ENCODE measurements at places on chromosomes 2 and 18.

DNA sequence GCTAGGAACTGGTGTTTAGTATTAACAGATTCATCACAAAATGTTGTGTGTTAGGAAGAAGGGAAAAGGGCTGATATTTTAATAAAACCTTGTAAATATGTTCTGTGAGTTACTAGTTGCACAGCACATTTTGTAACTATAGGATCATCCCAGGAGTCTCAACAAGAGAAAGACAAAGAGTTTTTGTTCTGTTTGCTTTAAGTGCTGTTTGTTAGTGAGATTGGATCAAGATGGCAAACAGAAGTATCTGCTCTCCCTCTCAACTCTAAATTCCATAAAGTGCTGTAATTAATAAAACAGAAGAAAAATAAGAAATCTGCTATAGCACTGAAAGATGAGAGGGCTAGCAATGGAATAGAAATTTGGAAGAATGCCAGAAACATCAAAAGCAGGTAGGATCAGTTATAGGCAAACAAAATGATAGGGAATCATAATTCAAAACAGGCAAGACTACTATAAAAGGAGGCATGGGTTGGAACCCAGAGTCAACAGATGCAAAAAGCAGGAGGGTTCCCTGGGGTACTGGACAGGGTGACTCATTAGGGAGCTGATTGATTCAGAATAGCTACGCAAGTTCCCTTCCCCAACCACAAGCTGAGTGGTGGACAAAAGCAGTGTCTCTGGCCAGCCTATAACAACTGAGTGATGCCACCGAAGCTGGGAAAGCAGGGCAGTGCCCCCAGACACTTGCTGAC, 75.8 kb downstream of the DYNC1I2 start:
- no peak for DNase-seq

DNA sequence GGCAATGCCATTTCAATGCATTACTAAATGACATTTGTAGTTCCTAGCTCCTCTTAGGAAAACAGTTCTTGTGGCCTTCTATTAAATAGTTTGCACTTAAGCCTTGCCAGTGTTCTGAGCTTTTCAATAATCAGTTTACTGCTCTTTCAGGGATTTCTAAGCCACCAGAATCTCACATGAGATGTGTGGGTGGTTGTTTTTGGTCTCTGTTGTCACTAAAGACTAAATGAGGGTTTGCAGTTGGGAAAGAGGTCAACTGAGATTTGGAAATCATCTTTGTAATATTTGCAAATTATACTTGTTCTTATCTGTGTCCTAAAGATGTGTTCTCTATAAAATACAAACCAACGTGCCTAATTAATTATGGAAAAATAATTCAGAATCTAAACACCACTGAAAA, 45.3 kb downstream of the HADHB start:
- DNase-seq, result peak; percentile 64

- no peak for DNase-seq
Measured at GRCh38 chr2:216737676-216738075, 42.3 kb upstream of the IGFBP5 start.

DNA sequence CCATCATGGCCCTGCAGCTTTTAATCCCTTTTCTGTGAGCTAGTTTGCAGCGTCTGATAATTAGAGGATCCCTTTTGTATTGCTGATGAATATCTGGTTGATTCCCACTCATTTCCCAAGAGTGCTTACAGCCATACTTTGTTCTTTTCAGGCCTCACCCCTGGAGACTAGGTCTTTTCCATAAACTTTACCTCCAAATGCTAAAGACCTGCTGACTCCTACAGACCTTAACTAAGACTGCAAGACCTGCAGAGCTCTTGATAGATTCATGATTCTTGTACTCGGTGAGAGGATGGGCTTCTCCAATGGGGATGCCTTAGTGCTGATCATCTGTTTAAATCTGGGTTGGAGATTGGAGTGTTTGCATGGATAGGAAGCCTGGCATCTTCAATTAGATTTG, 33.1 kb upstream of the DYNAP start:
- DNase-seq, result no peak

DNA sequence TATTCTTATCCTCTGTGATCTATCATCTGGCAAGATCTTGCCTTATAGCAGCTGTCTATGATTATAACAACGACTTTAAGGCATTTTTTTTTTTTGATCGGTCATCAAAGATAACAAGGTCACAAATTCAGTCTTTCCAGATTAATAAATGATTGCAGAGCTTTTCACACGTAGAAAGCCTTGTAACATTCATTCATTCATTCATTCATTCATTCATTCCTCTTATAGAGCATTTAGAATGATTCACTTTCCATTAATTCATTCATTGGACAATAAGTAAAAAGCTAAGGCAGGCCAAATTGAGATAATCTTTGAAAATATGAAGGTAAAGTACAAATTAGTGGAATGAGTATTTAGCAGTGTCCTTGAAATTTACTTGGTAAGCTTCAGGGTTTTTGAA, 223.7 kb downstream of the NUP35 start:
- no peak for DNase-seq

- no peak for DNase-seq
Measured at GRCh38 chr2:140797718-140798117, 1333.1 kb downstream of the LRP1B start.

GRCh38 chr2:14713248-14713647, 80.7 kb downstream of the LRATD1 start:
- no peak for DNase-seq

DNA sequence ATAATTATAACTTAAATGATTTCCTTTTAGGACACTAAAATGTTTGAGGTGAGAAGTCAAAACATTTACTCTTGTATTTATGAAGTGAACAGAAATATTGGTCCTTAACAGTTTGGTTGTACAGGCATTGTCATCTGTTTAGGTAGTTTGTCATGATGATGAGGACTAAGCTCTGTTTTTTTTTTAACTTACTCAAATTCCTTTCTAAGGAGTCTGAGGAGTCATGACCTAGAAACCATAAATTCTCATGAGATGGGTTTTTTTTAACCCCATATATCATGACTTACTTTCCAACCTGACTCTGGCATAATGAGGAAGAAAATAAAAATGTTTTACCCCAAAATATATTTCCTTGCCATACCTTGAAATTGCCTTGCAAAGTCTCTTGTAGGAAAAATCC, 1176.2 kb downstream of the SUCLG1 start:
- no peak for DNase-seq

DNA sequence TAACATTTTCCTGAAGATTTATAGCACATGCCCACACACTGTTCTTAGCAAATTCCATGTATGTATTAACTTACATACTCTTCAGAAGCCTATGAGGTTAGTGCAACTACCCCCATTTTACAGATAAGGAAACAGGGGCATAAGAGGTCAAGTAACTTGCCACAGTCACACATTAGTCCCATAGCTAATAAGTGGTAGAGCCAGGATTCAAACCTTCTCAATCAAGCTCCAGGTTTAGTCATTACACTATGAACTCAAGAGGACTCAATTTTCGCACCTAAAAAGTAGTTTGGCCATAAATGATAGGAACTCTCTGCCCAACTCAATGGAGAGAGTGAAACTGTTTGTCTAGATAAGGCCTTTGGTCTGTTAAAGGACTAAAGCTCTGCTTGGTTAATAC, 9.7 kb upstream of the RIF1 start:
- no peak for DNase-seq

DNA sequence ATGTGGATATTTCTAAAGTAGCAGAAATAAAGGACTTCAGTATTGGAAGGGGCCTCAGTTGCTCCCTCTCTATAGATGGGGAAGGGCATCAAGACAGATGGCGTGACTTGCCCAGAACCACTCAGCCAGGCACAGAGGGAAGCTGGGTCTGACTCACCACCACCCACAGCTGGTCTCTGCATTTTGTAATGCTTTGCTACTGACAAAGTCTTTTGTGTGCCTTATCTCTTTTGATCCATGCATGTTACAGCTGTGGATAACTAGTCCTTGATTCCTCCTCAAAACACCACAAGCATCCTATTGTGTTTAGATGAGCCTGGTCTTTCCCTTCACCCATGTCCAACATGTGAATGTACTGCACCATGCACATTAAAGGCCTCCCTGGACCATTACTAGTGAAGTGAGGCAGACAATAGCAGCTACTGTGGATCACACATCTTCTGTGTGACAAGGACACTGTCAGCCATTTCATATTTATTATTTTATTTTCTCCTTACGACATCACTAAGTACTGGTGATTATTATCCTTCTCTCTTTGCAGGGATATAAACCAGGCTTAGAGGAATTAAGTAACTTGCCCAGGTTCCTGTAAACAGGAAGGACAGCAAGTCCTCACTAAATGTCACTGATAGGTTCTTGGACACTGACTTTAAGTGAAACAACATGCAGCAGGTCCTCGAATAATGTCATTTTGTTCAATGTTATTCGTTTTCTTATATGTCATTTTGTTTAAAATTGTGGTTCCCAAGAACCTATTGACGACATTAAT, 29.6 kb upstream of the IL37 start:
- DNase-seq, result peak; percentile 93

- no peak for DNase-seq
Measured at GRCh38 chr18:58249712-58250111, 205.7 kb downstream of the NEDD4L start.

DNA sequence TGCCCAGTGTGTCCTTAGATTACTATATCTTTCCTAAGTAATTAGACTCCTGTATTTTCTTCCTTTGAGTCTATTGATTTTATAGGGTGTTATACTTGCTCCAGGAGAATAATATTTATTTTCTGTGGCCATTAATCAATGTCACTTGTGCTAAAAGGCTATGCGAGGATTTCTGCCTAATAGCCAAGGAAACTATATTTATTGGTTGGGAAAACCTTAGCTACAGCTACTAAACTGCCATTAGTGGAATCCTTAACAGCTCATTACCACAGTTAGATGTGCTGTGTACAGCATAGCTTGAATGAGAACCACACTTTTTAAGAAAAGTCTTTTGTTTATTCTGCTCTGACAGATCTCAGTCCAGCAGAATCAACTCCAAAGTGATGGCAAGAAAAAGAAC, 537.3 kb downstream of the ERBB4 start:
- DNase-seq, result no peak

- no peak for DNase-seq
Measured at GRCh38 chr2:237547841-237548416, 18.4 kb upstream of the PRLH start.

DNA sequence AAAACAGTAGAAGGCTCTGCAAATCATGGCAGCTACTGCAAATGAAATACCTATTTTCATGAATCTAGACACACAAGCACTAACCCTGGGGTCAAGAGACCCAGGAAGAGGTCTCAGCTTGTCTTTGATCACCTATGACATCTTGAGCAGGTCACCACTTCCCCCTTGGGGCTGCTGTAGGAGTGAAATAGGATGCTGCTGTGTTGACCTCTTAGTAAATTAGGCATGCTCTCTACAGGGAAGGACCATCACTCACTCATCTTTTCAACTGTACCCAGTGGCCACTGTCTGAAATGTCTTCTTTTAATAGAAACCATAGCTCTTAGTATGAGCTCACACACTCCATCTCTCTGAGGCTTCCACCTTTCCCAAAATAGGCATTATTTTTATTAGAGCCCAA, 83.8 kb downstream of the NCK2 start:
- DNase-seq, result no peak

DNA sequence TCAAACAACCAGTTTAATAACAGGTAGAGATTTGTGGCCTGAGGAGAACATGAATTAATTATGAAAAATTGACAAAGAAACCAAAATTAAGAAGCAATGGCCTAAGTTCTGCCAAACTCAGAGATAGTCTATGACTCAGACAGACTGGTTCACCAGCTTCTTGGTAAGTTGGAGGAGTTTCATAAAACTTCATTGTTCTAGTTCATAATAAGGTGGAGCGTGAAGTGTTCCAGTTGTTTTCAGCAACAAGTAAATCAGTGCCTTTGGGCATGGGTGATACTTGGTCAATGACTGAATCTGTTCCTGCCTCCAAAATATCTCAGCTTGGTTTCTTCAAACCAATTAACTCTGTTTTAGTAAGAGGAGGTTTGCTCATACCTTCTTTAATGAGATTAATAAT, 40.0 kb downstream of the SLC40A1 start:
- DNase-seq, result no peak
